ENCODE measurements at places on chromosomes 3 and 15.

DNA sequence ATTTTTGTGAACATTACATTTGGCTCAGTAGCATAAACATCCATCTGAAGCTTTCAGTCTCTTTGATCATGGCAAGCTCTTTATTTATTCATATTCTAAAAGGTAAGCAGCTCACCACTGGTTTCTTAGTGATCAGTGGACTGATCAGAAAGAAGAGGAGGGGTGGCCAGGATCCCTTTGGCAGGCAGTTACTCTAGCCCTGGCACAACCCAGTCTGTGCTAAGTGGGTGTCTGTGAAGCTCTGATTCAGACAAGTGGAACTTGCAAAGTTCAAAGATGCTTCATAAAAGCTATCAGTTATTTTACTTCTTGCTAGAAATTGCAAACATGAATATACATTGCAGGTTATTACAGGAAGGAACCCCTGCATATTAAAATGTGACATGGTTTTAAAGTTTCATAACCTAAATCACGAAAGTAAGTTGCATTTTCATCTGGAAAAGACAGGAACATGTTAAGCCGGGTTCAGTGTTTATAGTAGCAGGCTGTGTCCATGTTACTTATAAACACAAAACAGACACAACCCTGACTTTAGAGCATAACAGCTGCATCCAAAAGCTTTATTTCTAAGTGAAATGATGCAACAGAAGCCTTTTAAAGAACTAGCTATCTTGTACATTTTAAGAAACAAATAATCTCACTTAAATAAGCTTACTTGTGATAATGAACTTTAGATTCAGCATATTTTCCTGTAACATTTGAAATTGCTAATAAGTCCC, 785.3 kb downstream of the MCTP2 start:
- no peaks in the 10 kb centered on the region for H3K36me3 ChIP-seq
- H3K4me1 ChIP-seq, result no peaks in the 10 kb centered on the region
- no peak for DNase-seq

- no peaks in the 10 kb centered on the region for H3K36me3 ChIP-seq
- H3K27ac ChIP-seq, result no peak overlapping the region
- H3K4me1 ChIP-seq, result no peaks in the 10 kb centered on the region
- H3K4me3 ChIP-seq, result no peak overlapping the region
- H3K27me3 ChIP-seq, result no peaks in the 10 kb centered on the region
Observed at GRCh38 chr3:127419182-127419581, 131.3 kb upstream of the PRR20G start.

DNA sequence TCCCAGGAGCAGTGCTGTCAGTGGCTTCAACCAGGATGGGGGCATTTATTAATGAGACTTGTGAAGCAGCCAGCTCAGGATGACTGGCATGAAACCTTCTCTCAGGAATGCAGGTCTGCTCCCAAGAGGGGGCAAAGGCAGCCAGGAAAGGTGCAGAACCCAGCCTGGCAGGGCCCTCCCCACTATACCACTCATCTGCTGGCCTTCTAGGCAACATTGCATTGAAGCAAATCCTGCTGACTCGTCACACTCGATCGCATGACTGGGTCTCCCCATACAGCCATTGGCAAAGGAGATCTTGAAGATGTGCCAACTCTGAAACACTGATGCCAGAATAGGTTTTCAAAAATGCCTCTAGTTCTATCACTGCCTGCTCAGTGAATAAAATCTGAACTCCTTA, 65.7 kb upstream of the CMTM7 start:
- no peaks in the 10 kb centered on the region for H3K4me1 ChIP-seq
- no peaks in the 10 kb centered on the region for H3K27me3 ChIP-seq
- no peak overlapping the region for H3K4me3 ChIP-seq
- H3K27ac ChIP-seq, result no peak overlapping the region

DNA sequence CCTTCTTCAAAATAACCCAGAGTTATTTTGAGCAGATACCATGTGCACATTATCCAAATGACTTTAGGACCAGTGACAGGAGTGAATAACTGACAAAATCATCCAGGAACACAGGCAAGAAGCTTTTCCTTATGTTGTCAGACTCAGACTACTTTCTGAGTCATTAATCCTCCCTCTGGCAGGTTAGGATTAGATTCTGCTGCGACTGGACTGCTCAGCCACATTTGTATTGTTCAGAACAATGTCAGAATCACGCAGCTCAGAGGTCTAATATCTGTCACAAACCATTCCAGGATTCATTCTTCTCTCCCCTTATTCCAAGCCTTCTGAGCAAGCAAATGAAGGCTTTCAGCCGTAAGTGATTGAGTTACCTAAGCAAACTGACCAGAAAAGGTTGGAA, 34.8 kb upstream of the FAM174B start:
- H3K27ac ChIP-seq, result no peak overlapping the region
- H3K4me1 ChIP-seq, result no peaks in the 10 kb centered on the region
- no peak for DNase-seq
- no peaks in the 10 kb centered on the region for H3K36me3 ChIP-seq
- no peak overlapping the region for H3K4me3 ChIP-seq

DNA sequence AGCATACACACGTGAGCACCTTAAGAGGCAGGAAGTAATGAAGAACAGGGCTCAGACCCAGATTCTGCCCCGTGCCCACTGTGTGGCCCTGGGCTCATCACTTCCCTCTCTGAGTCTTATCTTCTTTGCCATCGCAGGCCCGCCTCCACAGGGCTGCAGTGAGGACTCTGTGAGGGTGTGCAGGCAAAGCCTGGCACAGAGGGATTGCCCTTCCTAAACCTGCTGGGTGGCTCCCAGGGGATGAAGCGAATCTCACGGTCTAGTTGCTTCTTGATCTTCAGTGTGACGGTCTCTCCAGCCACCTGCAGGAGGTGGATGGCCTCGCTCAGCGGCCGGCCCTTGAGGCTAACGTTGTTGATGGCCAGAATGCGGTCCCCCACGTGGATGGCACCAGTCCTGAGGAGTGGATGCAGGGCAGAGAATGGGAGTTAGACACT, 32.8 kb downstream of the GRIP2 start:
- no peak for DNase-seq
- H3K27me3 ChIP-seq, result peaks cover 31% of the 10 kb centered on the region
- H3K4me3 ChIP-seq, result no peak overlapping the region
- H3K4me1 ChIP-seq, result no peaks in the 10 kb centered on the region
- no peaks in the 10 kb centered on the region for H3K36me3 ChIP-seq

GRCh38 chr3:100103558-100104441, 10.5 kb downstream of the FILIP1L start:
- H3K4me1 ChIP-seq, result no peaks in the 10 kb centered on the region
- H3K27ac ChIP-seq, result no peak overlapping the region
- no peaks in the 10 kb centered on the region for H3K36me3 ChIP-seq
- DNase-seq, result no peak
- H3K27me3 ChIP-seq, result no peaks in the 10 kb centered on the region

- no peaks in the 10 kb centered on the region for H3K27me3 ChIP-seq
- H3K4me3 ChIP-seq, result no peak overlapping the region
- no peaks in the 10 kb centered on the region for H3K36me3 ChIP-seq
- H3K27ac ChIP-seq, result no peak overlapping the region
- DNase-seq, result no peak
Observed at GRCh38 chr3:29486096-29486495, 205.2 kb downstream of the RBMS3 start.

DNA sequence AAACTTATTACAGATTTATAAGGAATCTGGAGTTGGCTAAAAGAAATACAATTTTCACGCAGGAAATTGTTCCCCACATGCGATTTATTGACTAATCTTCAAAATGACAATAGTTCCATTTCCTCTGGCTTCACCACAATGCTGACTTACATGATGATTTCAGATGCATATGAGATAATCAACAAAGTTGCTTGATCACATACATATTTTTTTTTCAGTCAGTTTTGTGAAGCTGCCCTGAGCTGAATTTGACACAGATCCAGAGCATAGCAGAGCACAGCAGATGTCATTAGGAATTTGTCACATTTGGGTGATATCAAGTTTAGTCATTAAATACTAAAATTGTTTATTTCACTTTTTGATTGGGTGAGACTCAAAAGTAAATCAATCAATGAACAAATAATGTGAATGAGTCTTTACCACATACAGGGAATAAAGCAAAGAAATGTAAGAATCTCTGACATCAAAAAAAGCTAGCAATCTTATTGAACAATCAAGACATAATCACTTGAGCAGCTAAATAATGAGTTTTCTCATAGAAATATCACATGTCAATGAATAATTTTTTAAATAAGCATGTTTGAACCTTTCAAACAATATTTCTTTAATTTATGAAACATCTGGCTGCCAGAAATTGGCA, 18.3 kb downstream of the CPB1 start:
- no peak overlapping the region for H3K27ac ChIP-seq
- DNase-seq, result no peak
- no peaks in the 10 kb centered on the region for H3K27me3 ChIP-seq
- no peak overlapping the region for H3K4me3 ChIP-seq

DNA sequence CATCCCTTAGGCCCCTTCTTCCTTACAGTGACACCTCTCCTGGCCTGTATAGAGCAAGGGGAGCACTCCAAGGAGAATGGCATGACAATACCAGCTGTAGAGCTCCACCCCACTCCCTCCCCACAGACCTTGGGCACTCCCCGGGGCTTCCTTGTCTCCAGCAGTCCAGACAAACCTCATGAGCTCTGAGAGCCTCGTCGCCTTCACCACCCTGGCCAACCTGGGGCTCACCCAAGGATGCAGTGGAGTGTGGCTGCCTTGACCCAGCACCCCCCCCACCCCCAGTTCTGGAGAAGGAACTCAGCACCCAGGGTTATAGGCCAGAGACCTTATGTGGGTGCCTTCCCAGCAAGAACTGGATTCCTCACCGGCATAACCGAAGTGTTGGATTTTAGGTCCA, 7.4 kb upstream of the SLCO2A1 start:
- no peaks in the 10 kb centered on the region for H3K36me3 ChIP-seq
- H3K4me1 ChIP-seq, result no peaks in the 10 kb centered on the region
- peaks cover 4% of the 10 kb centered on the region for H3K27me3 ChIP-seq

DNA sequence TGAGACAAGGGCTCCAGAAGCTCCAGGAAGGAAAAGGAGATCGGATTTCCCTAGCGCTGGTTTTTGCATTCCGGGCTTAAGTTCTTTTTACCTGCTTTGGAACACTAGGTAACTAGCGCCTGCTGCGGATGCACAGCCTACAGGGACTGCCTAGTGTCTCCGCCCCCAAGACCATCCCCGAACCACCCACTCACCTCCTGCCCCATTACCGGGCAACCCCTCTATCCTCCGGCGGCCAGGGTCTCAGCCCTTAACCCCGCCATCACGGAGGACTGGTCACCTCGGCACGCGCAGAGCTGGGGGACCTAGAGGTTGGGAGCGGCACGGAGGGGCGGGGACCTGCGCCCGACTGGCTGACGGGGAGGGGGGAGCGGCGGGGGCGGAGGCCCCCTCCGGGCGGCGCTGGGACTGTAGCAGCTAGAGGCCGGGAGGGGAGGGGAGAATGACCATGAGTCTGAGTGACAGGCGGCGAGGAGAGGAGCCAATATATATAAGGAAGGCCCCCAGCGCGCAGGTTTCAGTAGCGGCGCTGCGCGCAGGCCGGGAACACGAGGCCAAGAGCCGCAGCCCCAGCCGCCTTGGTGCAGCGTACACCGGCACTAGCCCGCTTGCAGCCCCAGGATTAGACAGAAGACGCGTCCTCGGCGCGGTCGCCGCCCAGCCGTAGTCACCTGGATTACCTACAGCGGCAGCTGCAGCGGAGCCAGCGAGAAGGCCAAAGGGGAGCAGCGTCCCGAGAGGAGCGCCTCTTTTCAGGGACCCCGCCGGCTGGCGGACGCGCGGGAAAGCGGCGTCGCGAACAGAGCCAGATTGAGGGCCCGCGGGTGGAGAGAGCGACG, at the start of gene DLL4:
TSS of gene DLL4 (plus strand) at position 520 of the 839 bp plus-strand sequence. CDS start 329 bp downstream, outside the sequence.
- H3K4me1 ChIP-seq, result peaks cover 23% of the 10 kb centered on the region
- peaks cover 85% of the 10 kb centered on the region for H3K27me3 ChIP-seq
- H3K4me3 ChIP-seq, result peak within 1 kb of the TSS; percentile 43
- no peak for DNase-seq
- H3K36me3 ChIP-seq, result no peaks in the 10 kb centered on the region
- no peak within 1 kb of the TSS for H3K27ac ChIP-seq

- H3K27me3 ChIP-seq, result no peaks in the 10 kb centered on the region
- no peak for DNase-seq
- no peak overlapping the region for H3K4me3 ChIP-seq
Observed at GRCh38 chr3:100150473-100150872, 36.2 kb upstream of the FILIP1L start.

DNA sequence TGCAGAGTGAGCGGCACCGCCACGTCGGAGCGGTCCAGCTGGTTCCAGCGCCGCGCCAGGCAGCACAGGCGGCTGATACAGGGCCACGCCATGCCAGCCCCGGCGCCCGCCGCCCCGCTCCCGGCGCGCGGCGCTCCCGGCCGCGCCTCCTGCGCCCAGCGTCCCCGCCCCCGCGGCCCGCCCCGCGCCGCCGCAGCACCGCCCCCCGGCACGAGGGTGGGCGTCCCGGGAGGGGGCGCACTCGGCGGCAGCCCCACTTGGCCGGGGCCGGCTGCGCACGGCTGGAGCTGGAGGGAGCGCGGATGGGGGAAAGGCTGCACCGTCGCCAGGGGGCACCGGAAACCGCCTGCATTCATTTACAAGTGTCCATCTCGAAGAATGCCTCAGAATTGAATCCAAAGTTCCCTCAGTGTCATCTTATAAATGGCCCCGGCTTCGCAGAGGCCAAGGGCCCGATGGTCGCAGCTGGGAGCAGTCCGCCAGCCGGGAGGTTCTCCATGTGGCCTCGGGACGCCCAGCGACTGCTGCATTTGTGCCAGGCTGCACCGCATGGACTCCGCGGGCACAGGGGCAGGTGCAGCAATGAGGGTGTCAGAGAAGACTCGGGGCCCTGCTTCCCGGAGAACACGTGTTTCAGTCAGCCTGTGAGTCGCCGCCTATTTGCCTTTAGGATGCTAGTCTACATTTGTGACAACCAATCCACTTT, at the start of gene MAP6D1:
TSS of gene MAP6D1 (minus strand) at position 122 of the 706 bp plus-strand sequence. CDS start at position 92, 30 bp downstream.
- no peak within 1 kb of the TSS for H3K27ac ChIP-seq
- H3K4me1 ChIP-seq, result peaks cover 10% of the 10 kb centered on the region
- peaks cover 3% of the 10 kb centered on the region for H3K36me3 ChIP-seq
- peak within 1 kb of the TSS; percentile 46 for H3K4me3 ChIP-seq
- DNase-seq, result peak; percentile 17

DNA sequence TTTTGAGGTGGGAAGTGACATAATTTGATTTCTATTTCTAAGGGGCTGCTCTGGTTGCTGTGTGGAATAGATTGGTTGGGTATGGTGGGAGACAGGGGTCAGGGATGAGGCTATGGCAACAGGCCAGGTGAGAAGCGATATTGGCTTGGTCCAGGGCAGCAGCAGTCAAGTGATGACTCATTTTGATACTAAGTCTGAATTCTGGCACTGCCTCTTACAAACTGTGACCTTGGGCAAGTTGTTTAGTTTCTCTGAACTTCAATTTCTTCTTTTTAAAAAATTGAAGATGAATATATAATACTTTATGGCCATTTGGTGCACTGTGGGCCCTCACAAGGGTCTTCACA, 40.4 kb upstream of the CLSTN2 start:
- no peaks in the 10 kb centered on the region for H3K27me3 ChIP-seq
- H3K27ac ChIP-seq, result no peak overlapping the region
- H3K36me3 ChIP-seq, result no peaks in the 10 kb centered on the region
- H3K4me1 ChIP-seq, result no peaks in the 10 kb centered on the region
- no peak for DNase-seq

GRCh38 chr15:59501597-59501996, 63.6 kb downstream of the FAM81A start:
- no peaks in the 10 kb centered on the region for H3K4me1 ChIP-seq
- H3K36me3 ChIP-seq, result no peaks in the 10 kb centered on the region
- H3K27ac ChIP-seq, result no peak overlapping the region
- peaks cover 5% of the 10 kb centered on the region for H3K27me3 ChIP-seq
- no peak for DNase-seq

- no peaks in the 10 kb centered on the region for H3K4me1 ChIP-seq
- H3K4me3 ChIP-seq, result no peak overlapping the region
- H3K27ac ChIP-seq, result no peak overlapping the region
- no peak for DNase-seq
- H3K27me3 ChIP-seq, result no peaks in the 10 kb centered on the region
Observed at GRCh38 chr3:21174461-21174860, 576.5 kb downstream of the ZNF385D start.

Measured in T-cell (primary cell).